Activated T-cell treated with anti-CD3 and anti-CD28 coated beads, Interleukin-2, amount 50 U/mL, for 72 hours (primary cell): ENCODE measurements at places on chromosomes 5 and 9. TPM values are rescaled to one million over a fixed set of nuclear protein-coding genes. Genes with fewer than 3 reads are reported as not detected.

The FIBCD1 gene
- not detected for total RNA-seq

The PRR16 gene
- total RNA-seq: not detected

- DNase-seq: no peak
Observed at GRCh38 chr9:12935714-12936113, 160.9 kb downstream of the LURAP1L start.

DNA sequence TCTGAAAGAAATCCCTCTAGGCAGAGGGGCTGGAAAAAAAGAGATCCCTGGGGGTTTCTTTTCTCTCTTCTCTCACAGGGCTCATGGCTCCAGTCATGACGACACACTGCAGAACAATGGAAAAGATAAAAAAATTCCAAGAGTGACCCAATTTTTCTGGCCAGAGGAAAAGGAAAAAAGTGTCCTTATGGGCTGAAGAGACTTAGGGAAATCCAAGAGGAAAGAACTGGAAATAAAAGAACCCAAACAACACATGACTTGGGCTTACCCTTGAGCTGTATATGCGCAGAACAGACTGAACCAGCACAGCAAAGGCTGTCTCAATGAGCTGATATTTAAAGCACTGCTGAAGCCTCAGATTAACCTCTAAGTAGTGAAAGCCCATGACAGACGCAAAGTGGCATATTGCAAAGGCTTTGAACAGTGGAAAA is 102.4 kb downstream of the SMIM23 start:
- no peak for DNase-seq

GRCh38 chr5:115500225-115500624 is 44.4 kb downstream of the FEM1C start:
- no peak for DNase-seq

GRCh38 chr9:4334410-4334813 is 34.5 kb upstream of the GLIS3 start:
- DNase-seq: no peak

GRCh38 chr5:120304663-120305062 is 159.4 kb upstream of the PRR16 start:
- no peak for DNase-seq
